ENCODE measurements at places on chromosomes 16 and 17.

DNA sequence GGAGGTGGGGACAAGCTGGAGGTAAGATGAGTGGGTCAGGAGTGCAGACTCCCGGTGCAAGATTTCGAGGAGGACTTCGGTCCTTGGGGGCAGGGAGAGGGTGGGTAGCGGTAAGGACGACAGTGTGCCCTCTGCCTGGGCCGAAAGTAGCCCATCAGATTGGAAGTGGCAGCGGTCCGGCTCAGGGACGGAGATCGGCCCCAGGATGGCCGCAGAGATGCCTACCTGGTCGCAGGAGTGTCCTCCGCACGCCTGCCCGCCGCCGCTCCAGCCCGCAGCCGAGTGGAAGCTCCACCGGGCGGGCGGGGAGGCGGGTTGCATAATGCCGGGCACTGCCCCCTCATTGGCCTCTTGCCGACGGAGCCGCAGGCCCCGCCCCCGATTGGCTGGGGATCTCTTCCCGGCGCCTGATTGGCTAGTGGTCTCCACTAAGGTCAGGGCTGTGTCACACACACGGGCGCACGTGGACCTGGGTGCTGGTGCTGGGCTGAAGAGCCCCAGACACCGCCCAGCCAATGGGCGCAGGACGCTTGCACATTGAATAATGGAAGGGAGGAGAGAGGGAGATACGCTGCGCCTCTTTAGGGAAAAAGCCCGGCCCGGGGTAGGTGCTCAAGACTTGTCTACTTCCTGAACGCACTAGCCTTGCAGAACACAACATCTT lies at the start of gene PER1:
PER1 (minus strand) TSS at position 293 of the 664 bp plus-strand sequence. CDS start 1,698 bp downstream, outside the sequence.
- peak; percentile 95 for DNase-seq

DNA sequence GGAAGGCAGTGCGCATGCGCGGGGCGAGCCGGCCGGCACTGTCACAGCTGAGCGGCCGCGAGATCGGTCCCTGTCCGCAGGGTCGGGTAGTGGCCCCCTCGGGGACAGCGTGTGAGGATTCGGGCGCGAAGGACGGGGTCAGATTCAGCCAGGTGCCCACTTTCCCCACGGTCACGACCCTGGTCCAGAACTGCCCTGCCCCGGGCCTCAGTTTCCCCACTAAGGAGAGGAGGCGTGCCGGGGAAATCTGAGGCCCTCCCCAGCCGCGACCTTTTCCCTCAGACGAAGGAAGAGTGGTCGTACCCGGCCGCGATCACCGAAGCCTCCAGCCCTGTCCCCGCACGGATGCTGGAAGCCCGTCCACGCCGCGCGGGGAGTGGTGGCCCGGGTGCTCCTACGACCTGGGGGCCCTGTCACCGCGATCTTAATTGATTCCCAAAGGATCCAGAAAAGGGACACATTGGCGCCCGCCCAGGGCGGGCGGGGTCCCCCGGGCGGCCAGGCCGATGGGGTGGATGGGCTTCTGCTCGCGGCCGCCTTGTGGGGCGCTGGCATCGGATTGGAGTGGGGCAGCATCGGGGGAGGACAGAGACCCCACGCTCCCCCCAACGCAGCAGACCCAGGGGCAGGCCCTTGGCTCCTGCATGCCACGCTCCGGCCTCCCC lies 57.7 kb downstream of the SRL start:
- no peak for DNase-seq

DNA sequence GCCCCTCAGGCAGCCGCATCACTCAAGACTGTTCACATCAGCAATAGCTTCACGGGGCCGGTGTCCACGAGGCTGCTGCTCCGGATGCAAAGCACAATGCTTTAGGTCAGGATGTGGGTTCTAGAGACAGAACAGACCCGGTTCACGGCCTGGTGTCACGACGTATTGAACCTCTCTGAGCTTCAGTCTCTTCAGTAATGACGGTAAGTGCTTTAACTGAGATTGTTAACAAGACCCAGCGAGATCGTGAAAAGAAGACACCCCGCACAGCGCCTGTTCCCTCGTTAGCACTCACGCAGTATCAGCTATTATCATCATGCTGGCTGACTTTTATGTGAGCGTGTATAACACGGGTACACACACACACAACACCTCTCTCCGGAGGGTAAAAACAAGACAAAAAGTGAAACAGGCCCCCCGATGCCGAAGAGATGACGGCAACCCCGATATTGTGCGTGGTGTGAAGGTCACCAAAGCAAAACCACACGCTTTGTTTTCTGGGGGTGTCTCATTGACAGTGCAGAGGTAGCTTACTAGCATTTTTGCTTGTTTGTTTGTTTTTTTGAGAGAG lies 21.4 kb upstream of the ABR start:
- DNase-seq, result peak; percentile 32

- no peak for DNase-seq
These were observed 2.3 kb downstream of the VKORC1 start for GRCh38 chr16:31092330-31092729.

GRCh38 chr17:57403236-57403635 lies 146.9 kb downstream of the MSI2 start:
- no peak for DNase-seq

GRCh38 chr16:31452631-31453106 lies 6.6 kb upstream of the ARMC5 start:
- no peak for DNase-seq

GRCh38 chr17:72390675-72391508 lies 270.1 kb downstream of the SOX9 start:
- no peak for DNase-seq

DNA sequence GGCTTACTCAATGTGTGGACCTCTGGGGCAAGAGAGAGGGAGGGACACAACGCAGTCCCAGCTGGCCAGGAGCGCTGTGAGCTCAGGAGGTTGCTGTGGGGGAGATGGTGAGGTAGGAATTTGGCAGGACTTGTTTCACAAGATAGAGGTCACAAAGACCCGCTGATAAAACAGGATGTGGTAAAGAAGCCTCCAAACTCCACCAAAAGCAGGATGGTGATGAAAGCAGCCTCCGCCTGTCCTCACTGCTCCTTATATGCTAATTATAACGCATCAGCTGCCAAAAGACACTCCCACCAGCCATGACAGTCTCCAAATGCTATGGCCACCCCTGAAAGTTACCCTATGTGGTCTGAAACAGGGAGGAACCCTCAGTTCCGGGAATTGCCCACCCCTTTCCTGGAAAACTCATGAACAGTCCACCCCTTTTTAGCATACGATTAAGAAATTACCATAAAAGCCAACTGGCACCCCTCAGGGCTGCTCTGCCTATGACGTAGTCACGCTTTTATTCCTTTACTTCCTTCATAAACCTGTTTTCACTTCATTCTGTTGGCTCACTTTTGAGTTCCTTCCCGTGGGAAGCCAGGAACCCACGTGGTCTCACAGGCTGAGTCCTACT lies 5.3 kb upstream of the EIF4A3 start:
- DNase-seq, result no peak

GRCh38 chr17:80969030-80969673 lies 22.5 kb upstream of the CHMP6 start:
- no peak for DNase-seq

- DNase-seq, result no peak
These were observed 113.6 kb upstream of the MON1B start for GRCh38 chr16:77077256-77077922.

GRCh38 chr16:84568066-84568465 lies 49.8 kb downstream of the COTL1 start:
- DNase-seq, result no peak

- no peak for DNase-seq
These were observed 7.2 kb upstream of the C17orf78 start for GRCh38 chr17:37368577-37368976.

GRCh38 chr16:84614968-84615813 lies 2.7 kb downstream of the COTL1 start:
- no peak for DNase-seq

DNA sequence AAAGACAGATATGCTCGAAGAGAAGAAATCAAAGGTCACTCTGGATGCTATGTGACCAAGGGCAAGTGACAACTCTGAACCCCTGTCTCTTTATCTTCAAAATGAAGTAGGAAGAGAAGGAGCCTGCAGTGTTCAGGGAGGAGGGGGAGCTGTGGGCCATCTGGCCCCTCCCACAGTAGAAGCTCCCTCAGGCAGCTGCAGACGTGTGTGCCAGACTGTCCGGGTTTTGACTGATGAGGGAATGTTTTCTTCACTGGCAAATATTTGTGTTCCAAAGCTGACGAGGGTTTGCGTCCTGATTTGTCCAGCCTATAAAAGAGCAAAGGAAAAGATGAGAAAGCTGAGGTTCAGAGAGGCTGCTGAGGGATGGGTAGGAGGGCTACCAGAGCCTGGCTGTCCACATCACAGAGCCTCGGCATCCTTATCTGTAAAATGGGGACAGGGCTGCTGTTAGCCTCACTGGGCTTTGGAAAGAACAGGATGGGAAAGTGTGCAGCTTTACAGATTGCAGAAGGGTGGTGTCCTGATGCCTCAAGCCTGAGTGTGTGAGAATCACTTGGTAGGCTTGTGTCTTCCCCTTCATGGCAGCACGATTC lies 1.8 kb upstream of the GINS2 start:
- DNase-seq, result no peak

DNA sequence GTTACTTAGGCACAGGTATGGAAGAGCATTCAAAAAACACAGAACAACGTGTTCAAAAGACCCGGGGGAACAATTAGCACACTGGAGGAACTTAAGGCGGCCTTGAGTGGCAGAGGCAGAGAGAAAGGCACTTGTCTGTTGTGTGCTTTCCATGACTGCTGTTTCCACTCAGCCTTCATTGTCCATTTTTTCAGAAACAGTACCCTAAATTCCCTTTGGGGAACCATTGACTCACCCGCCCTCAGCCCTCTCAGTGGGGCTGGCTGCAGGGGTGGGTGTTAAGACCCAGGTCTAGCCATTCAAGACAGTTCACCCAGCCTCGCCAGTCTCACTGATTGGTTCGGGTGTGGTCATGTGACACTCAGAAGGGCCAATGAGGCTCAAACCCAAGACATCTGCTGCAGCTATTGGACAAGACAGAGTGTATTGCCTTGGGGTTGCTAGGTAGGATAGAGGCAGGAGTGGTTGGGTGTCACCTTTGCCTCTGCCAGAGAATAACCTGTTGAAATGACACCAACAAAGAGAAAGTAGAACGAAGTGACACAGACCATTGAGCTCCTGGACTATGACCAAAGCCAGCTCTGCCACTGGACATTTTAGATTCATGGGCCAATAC lies 19.6 kb upstream of the CEP20 start:
- peak; percentile 67 for DNase-seq

- DNase-seq, result no peak
These were observed 125.0 kb upstream of the IRX3 start for GRCh38 chr16:54411544-54411943.

GRCh38 chr16:49081554-49081953 lies 200.1 kb downstream of the CBLN1 start:
- no peak for DNase-seq

DNA sequence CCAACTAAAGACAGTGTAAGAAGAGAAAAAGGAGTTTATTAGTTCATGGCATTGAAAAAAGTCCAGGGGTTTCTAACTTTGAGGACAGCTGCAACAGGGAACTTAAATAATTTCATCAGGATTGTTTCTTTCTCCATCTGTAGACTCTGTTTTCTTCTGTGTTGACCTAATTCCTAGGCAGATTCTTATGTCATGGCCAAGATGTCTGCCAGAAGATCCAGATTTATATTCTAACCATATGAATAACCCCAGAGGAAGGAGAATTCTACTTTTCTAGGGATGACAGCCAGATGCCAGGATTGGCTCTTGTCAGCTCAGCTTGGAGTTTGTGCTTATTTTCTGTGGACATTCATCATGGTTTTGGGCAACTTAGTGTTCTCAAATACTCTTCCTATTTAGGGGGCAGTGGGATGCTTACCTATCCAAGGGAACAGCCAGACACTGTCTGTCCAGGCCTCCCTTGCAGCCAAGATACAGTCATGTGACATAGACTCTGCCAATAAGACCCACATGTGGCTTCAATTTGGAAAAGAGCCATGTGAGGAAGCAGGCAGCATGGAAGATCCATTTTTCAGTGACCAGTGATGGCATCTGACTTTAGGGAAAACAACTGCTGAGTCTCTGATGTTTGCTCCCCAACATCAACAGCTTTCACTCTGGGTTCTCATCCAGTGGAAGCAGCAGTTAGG lies 18.2 kb downstream of the PCTP start:
- DNase-seq, result no peak

GRCh38 chr16:29809850-29810698 lies 1.9 kb upstream of the PRRT2 start:
- peak; percentile 54 for DNase-seq

DNA sequence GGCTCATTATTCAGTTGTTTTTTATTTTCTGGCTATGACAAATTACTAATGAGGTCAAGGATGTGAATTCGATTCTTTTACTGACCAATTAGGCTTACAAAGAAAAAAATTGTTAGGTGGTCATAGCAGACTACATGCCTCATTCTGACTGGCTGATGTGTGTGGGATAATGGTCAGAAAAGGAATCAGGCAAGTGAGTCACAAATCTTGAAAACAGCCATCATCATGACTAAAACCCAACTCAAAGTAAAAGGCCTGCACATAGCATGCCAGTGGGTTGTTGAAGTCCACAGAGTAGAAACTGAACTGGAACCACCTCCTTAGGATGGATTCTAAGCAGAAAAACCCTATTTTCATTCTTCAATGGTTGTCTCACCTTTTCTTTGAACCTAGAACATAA lies 8.6 kb downstream of the RPGRIP1L start:
- DNase-seq, result no peak

DNA sequence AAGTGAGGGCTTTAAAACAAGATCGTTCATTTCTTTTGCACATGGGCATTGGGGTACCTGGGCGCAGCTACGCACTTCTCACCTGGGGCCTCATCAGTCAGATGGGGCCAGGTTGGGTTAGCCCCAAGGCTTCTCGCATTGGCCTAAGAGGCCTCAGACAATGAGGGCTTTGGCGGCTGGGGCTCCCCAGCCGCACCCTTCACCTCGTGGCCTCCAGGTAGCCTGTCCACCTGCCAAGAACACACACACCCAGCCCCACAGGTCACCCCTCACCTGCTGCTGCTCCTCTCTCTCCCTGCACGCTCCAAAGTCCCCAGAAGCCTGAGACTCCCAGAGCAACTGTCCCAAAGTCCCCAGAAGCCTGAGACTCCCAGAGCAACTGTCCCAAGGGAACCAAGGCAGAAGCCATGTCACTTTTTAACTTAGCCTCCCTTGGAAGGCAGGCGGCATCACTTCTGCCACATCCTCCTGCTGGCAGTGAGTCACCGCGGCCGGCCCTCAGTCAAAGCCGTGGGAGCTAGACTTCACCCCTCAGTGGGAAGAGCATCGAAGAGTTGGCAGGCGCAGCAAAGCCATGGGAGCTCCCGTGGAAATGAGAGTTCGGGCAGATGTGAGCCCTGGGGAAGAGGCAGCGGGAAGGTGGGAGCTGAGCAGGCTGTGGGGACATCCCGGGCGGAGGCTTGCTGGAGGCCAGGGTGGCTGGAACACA lies 78.9 kb upstream of the PLCG2 start:
- no peak for DNase-seq

DNA sequence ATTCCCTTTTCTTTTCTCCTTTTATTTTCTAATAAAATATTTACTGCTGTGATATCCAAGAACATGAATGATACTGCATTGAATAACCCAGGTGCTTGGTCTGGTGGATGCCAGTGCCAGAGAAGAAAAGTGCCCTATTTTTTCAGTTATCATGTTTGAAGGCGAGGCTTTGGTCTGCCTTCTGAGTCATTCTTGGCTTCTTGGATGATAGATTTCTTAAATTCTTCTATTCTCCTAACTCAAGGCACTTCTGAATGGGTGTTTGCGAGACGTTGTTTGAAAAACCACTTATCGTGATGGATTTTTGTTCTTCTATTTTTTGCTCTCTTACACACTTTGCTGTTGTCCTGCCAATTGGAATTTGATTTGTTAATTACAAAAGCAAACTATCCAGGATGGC lies 66.7 kb downstream of the FTO start:
- no peak for DNase-seq
